ENCODE measurements at places on chromosomes 11 and 22. TPM values are rescaled to one million over a fixed set of nuclear protein-coding genes. Genes with fewer than 3 reads are reported as not detected.

ZNF408 gene
- 9.3 TPM for total RNA-seq

GRCh38 chr11:16790486-16791190 lies 52.2 kb downstream of the C11orf58 start:
- H3K36me3 ChIP-seq: no peaks in the 10 kb centered on the region
- H3K27me3 ChIP-seq: no peaks in the 10 kb centered on the region
- no peak overlapping the region for H3K4me3 ChIP-seq
- DNase-seq: peak; percentile 63
- H3K27ac ChIP-seq: peak overlapping the region; percentile 79
- peaks cover 39% of the 10 kb centered on the region for H3K4me1 ChIP-seq

GRCh38 chr22:33302049-33302545 lies 243.9 kb upstream of the SYN3 start:
- DNase-seq: peak; percentile 84
- no peak overlapping the region for H3K27ac ChIP-seq
- H3K4me1 ChIP-seq: no peaks in the 10 kb centered on the region
- no peak overlapping the region for H3K4me3 ChIP-seq
- no peaks in the 10 kb centered on the region for H3K36me3 ChIP-seq
- no peaks in the 10 kb centered on the region for H3K27me3 ChIP-seq

PATE2 gene
- not detected for total RNA-seq
